ENCODE measurements at places on chromosomes 12 and 14.

DNA sequence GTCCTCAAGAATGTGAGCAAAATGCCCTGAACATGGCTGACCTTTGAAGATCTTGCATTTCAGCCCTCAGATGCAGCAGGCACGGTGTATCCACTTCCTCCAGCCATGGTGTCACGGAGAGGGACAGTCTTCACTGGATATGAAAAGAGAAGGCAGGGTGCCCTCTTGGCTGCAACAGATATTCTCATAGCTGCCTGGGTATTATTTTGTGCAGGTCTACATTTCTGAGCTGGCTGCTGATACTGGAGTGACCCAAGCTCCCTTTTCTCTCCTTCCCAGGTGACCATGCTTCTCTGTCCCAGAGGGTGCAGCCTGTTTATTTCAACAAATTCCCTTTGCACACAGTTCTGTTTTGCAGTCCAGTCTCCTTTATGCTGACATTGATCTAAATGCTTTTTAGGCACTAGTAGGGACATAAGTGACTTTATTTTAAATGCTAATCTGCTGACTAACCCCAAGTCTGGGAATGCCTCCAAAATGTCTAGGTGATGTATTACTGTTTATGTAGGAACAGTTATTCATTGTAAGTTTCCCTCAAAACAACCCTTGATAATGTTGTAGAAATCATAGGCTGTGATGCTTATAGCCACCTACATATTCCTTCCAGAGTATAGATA is 17.4 kb upstream of the PYGL start:
- H3K27ac ChIP-seq = no peak overlapping the region
- peaks cover 6% of the 10 kb centered on the region for H3K27me3 ChIP-seq
- H3K36me3 ChIP-seq = no peaks in the 10 kb centered on the region
- H3K4me1 ChIP-seq = no peaks in the 10 kb centered on the region
- H3K4me3 ChIP-seq = no peak overlapping the region

GRCh38 chr12:40208707-40209446 is 15.9 kb upstream of the LRRK2 start:
- H3K27ac ChIP-seq = no peak overlapping the region
- DNase-seq = no peak
- H3K27me3 ChIP-seq = no peaks in the 10 kb centered on the region
- no peaks in the 10 kb centered on the region for H3K4me1 ChIP-seq

DNA sequence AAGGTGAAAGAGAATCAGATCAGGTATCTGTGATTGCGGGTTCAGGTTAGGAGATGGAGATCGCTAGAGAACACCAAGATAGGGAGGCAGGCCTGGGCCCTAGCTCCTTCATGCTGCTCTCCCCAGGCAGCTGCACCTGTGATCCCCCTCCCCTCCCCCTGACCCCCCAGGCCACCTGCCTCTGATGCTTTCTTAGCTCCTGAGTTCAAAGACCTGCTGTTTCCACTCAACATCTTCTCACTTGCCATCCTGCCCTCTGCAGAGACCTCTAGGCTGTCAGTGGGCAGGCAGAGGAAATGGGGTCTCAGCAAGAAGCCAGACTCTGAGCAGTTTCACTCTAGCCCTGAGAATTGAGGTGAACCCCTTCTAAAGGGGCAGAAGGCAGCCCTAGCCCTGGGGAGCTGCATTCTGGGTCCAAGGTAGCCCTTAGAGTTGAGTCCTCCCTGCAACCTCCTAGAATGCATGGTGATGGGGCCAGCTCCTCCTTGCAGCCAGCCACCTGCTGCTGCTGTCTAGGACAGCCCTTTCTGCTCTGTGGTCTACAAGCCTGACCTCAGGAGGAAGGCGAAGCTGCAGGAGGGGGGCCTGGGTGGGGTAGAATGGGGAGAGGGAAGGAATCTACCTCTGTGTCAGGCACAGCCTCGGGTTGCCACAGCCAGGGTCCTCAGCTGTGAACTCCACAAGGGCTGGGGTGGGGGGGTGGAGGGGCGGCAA is 6.4 kb upstream of the SLC48A1 start:
- H3K4me3 ChIP-seq = no peak overlapping the region
- no peaks in the 10 kb centered on the region for H3K36me3 ChIP-seq
- peaks cover 3% of the 10 kb centered on the region for H3K4me1 ChIP-seq
- H3K27ac ChIP-seq = no peak overlapping the region

DNA sequence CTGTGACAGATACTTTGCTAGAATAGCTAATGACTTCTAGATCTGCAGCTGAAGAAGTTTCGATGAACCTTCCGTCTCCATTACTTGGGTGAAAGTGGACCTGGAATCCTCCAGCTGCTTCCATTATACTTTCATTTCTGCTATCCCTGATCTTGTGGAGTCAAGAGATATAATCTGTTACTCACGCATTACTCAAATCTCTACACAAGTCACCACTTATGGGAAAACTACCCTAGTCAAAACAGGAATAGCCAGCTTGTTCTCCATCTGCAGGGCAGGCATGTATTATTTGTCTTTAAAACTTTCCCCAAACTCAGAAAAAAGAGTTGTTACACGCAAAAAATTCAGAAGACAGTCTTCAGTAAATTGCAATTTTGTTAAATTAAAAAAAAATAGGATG is 2.8 kb upstream of the KTN1 start:
- H3K4me3 ChIP-seq = no peak overlapping the region
- H3K4me1 ChIP-seq = peaks cover 34% of the 10 kb centered on the region
- H3K27ac ChIP-seq = no peak overlapping the region
- H3K36me3 ChIP-seq = peaks cover 3% of the 10 kb centered on the region

GRCh38 chr14:28671425-28671824 is 95.2 kb upstream of the FOXG1 start:
- H3K36me3 ChIP-seq = no peaks in the 10 kb centered on the region
- H3K4me1 ChIP-seq = no peaks in the 10 kb centered on the region

GRCh38 chr12:19506497-19506896 is 67.2 kb downstream of the AEBP2 start:
- no peaks in the 10 kb centered on the region for H3K27me3 ChIP-seq
- no peak overlapping the region for H3K4me3 ChIP-seq
- DNase-seq = no peak
- peaks cover 45% of the 10 kb centered on the region for H3K36me3 ChIP-seq
- no peak overlapping the region for H3K27ac ChIP-seq

DNA sequence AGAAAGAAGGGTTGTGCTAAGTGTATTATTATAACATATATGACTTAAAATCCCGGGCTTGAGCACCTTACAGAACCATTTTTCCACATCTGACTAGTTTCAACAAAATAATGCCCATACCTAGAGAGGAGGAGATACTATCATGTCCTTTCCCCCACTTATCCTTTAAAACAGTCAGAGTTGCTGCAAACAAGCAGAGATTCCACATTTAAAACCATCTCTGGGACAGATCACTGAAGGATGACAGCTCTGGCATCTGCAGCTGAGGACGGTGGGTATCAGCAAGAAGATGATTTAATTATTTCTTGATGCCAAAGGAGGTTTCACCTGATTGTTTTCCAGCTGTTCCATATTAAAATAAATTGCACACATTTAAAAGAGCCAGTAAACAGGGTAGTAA is 328.0 kb upstream of the TMTC1 start:
- H3K4me3 ChIP-seq = no peak overlapping the region
- no peak overlapping the region for H3K27ac ChIP-seq
- H3K27me3 ChIP-seq = no peaks in the 10 kb centered on the region
- DNase-seq = no peak
- H3K4me1 ChIP-seq = no peaks in the 10 kb centered on the region
- H3K36me3 ChIP-seq = no peaks in the 10 kb centered on the region

DNA sequence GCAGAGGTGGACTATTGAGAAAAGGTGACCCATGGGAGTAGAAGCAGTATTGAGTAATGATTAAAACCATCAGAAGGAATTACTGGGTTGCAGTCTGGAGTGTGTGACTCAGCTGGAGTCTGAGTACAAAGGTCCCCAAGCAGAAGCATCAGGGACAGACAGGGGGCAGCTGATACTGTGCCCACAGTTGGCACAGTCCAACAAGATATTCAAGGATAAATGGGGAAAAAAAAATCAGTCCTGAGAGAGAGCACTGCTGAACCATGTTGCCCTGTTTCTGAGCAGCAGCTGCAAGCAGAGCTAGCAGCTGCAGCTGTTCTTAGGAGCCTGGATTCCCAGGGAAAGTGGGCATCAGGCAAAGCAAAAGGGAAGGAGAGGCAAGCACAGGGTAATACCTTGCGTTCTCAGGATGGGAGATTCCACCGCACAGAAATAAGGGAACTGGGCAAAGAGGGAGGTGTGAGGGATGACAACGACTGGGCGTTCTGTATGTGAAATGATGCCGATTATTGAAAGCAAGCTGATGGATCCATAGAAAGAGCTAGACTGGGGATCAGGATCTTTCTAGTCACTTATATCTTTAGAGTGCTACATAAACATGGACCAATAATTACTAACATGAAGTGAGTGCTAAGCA is 17.7 kb downstream of the NEUROD4 start:
- H3K4me1 ChIP-seq = peaks cover 17% of the 10 kb centered on the region
- no peaks in the 10 kb centered on the region for H3K36me3 ChIP-seq
- DNase-seq = no peak
- H3K27me3 ChIP-seq = peaks cover 21% of the 10 kb centered on the region

GRCh38 chr12:12983420-12984035 is 16.5 kb downstream of the HEBP1 start:
- H3K4me3 ChIP-seq = no peak overlapping the region
- no peaks in the 10 kb centered on the region for H3K27me3 ChIP-seq
- no peak for DNase-seq
- no peaks in the 10 kb centered on the region for H3K4me1 ChIP-seq
- H3K27ac ChIP-seq = no peak overlapping the region
- H3K36me3 ChIP-seq = no peaks in the 10 kb centered on the region

DNA sequence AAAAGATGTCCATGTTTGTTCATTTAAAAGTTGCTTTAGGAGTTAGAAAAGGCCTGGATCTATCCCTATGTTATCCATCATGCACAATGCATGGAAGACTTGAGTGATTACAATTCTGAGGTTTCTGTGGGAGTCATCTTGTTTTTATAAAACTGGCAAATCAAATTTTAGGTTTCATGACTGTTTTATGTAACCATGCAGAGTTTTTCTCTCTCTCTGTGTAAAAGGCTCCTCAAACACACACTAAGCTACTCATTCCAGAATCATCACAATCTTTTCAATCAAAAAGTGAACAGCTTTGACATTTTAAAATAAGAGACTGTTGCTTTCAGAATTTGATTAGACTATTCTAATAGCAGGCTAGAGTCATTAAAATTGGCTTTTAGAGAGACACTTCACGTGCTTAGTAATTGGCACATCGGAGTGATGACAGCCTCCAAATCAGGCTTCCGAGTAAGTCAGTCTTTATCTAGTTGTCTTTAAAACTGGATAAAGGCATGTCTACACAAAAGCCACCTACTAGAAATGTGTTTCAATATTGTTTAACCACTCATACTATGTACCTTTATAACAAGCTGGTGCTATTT is 31.9 kb downstream of the PRICKLE1 start:
- DNase-seq = no peak
- H3K4me1 ChIP-seq = no peaks in the 10 kb centered on the region
- H3K27me3 ChIP-seq = peaks cover 3% of the 10 kb centered on the region

DNA sequence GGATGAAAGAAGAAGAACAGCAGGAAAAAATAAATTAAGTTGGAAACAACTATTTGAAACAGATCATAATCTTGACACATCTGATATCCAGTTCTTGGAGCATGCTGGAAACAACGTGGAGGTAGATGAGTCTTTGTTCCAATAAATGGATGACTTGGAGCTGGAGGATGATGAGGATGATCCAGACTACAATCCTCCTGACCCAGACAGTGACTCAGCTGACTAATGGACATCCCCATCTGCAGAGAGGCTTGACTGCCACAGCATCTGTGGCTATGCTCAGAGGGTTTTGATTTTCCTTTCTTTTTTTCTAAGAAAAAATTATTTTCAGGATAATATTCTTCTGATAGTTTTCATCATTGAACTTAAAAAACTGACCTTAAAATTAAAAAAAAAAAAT is 6.2 kb upstream of the ZDHHC17 start:
- peaks cover 9% of the 10 kb centered on the region for H3K27me3 ChIP-seq
- no peak overlapping the region for H3K4me3 ChIP-seq
- H3K36me3 ChIP-seq = no peaks in the 10 kb centered on the region
- peaks cover 1% of the 10 kb centered on the region for H3K4me1 ChIP-seq

- peaks cover 55% of the 10 kb centered on the region for H3K27me3 ChIP-seq
- no peak overlapping the region for H3K27ac ChIP-seq
- no peak for DNase-seq
- no peak overlapping the region for H3K4me3 ChIP-seq
- H3K36me3 ChIP-seq = no peaks in the 10 kb centered on the region
- peaks cover under 1% of the 10 kb centered on the region for H3K4me1 ChIP-seq
These were observed 6.3 kb upstream of the CTDSP2 start for GRCh38 chr12:57852620-57853500.

DNA sequence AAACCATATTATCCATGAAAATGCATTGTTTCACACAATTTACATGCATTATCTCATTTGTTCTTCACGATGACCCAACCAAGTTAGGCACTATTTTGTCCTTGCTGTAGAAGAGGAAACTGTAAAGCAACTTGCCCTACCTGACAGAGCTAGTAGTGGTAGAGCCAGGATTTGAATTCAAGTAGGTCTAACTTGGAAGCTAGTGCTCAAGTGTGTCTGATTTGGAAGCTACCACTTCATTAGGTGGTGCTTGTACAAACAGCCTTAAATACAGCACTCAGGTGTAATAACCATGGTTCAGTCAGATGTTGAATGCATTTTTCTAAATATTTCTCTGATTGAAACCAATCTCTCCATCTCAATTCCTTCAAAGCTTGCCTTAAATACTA is 123.6 kb downstream of the PAWR start:
- H3K27me3 ChIP-seq = no peaks in the 10 kb centered on the region
- no peaks in the 10 kb centered on the region for H3K4me1 ChIP-seq
- no peaks in the 10 kb centered on the region for H3K36me3 ChIP-seq
- no peak for DNase-seq
- no peak overlapping the region for H3K4me3 ChIP-seq
- H3K27ac ChIP-seq = no peak overlapping the region

DNA sequence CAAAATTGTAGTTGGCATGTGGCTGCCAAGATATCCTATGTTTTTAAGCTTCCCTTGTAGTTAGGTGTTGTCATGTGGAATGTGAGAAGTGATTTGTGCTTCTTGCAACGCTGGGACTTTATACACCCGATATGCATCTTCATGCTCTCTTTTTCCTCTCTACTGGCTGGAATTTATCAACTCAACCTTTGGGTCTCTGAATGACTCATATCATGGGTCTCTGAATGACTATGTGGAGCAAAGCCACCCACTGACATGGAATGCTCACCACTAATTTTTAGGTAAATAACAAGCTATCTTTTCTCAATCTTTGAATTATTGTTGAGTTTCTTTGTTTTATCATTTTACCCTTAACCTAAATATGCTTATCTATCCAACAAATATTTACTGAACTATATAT is 144.6 kb downstream of the ATP23 start:
- no peak for DNase-seq
- peaks cover 5% of the 10 kb centered on the region for H3K27me3 ChIP-seq
- no peaks in the 10 kb centered on the region for H3K4me1 ChIP-seq
- H3K36me3 ChIP-seq = no peaks in the 10 kb centered on the region

- H3K4me3 ChIP-seq = no peak overlapping the region
- no peaks in the 10 kb centered on the region for H3K36me3 ChIP-seq
- no peaks in the 10 kb centered on the region for H3K27me3 ChIP-seq
- H3K4me1 ChIP-seq = no peaks in the 10 kb centered on the region
- no peak for DNase-seq
- no peak overlapping the region for H3K27ac ChIP-seq
These were observed 181.8 kb downstream of the PAX9 start for GRCh38 chr14:36843410-36843809.

Measured in activated CD4-positive, alpha-beta memory T cell treated with anti-CD3 and anti-CD28 coated beads, Interleukin-2, amount 10 ng/mL, durations not matched to agents 7 days and 5 days (primary cell).